Right ventricle myocardium inferior (tissue), 1 donor: ENCODE measurements at places on chromosomes 5 and 9.

DNA sequence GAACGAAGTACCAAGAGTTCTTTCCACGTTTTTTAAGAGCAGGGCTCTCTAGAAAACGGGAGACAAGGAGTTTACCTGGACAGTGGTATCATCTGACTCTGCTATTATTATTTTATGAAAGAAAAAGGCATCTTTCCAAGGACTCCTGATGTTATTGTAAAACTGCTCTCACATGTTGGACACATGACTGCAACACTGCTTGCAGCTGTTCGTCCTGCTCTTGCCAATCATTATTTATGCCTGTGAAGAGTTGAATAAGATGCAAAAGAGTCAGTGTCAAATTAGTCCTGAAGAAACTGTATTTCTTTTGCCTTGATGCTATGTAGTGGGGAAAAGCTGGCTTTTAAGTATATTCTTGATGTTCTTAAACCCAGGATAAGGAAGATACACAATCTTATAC, 284.5 kb upstream of the PTGER4 start:
- DNase-seq = no peak

DNA sequence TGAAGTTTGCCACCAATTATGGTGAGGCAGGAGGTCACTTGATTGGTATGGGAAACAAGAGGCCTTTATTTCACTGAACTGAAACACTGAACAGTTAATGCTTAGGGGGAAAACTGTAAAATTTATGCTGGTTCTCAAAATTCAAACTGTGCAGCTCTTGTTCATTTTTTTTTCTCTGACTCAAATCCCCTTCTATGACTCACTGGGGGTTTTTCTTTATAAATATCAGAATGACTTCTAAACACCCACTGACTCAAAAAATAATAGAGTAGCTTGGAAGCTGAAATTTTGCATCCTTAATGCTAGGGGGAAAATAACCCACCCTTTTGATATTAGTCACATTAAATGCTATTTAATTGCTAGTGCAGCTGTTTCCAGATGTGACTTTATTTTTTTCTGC, 24.1 kb upstream of the OTP start:
- no peak for DNase-seq

GRCh38 chr9:137672907-137673791, 54.3 kb downstream of the EHMT1 start:
- DNase-seq = no peak

DNA sequence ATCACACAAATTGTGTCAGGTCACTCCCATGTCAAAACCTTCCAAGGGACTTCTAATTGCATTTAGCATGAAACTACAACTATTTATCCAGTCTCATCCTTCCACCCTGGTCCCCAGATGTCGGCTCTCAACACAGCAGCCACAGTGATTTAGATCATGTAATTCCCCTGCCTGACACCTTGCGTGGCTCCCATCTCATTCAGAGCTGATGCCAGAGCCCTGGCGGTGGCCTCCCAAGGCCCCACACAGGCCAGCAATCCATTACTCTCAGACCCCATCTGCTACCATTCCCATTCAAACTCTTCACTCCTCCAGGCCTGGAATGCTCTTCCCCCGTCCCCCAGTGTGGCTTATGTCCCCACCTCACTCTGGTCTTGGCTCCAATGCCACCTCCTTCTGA, 2.4 kb downstream of the SLC35D2 start:
- no peak for DNase-seq

DNA sequence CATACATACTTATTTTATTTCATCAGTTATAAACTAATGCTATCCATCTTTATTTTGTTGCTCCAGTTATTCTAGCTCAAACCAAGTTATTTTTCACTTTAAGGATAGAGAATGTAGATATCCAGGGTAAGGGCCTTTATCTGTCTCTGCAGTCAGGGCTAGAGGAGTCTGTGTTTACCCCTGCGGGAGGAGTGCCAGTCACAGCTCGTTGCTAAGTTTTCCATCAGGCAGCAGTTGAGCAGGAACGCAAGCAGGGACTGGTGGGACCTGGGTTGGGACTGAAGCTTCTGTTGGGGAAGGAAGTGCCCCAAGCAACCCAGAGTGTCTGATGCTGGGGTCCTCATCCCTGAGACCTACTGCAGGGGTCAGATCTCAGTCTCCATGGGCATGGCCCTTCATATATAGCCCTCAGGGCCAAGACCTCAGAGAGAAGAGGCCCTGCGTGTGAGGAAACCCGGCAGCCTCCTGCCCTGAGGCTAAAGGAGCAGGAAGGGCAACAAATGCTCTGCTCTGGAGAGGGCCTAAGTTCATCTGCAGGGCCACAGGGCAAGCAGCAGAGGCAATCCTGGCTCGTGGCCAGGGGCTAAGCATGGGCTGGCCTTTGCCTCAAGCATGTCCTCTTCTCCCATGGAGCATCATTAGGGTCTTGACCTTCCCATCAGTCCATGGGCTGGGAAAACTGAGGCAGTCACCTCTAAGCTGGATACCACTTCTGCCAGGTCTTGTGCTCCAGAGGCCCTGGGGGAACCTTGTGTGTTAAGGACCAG, 6.6 kb downstream of the SLC22A4 start:
- no peak for DNase-seq

DNA sequence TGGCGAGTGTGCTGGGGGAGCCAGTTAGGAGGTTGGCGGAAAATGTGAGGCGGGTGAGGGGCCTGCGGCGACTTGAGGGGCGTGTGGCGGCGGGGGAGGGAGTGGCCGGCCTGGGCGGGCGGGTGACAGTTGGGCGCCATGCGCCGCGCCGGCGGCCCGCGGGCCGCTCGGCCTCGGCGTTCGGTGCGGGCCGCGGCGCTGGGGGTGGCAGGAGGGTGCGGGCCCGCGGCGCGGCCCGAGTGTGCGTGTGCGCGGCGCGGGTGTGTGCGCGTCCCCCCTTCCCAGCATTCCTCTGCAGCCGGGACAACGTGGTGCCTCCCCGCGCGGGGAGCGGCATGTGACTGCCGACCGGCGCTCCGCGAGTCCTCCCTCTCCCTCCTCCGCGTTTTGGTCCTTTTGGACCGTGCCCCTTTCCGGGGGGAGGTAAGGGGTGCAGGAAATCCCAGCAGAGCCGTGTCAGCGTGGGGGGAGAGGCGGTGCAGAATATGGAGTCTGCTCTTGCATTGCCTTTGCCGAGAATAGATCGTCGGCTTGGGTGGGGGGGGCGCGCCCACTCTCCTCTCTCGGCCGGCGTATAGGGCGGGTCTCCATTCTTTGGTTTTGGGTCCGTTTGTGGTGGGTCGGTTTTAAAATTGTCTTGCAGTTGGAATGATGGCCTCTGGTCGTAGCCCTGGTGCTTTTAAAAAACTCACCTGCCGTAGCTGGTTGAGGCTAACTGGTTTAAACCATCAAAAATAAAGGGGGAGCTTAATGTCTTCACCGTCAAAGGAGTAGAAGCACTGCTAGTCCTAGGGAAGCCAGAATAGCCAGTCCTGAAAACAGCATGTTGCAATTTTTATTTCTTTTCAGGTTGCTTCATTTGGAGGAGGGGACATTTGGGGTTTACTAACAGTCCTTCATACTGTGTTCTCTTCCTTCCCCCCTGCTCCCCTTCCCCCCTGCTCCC, 2.0 kb downstream of the LARP1 start:
- peak; percentile 74 for DNase-seq

- DNase-seq = no peak
These were observed 11.3 kb upstream of the ANKH start for GRCh38 chr5:14882658-14883580.

DNA sequence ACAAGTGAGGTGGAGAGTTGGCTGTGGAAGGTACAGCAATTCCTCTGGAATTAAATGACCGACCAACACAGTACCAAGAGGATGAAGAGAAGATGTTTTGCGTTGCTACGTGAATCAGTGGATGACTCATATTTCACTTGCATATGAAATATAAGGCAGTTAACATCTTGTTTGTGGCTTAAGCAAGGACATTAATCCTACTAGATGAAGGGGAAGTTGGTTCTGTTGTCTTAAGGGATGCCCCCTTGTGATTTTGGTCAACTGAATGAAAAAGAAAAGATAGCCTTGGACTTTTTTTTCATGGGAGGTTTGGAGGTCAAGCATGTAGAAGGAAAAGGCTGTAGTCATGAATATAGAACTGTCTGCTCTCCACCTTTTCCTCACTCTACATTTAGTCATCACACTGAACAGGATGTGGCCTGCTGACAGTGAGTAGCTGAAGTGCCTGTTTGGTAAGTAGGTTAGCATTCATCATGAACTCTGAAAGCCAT, 33.9 kb downstream of the VLDLR start:
- no peak for DNase-seq

GRCh38 chr9:134052941-134053340, 14.9 kb downstream of the BRD3 start:
- DNase-seq = peak; percentile 37

- DNase-seq = no peak
These were observed 58.4 kb upstream of the SH3GL2 start for GRCh38 chr9:17520268-17521064.

- DNase-seq = no peak
These were observed 143.8 kb upstream of the DHFR start for GRCh38 chr5:80798633-80799032.

DNA sequence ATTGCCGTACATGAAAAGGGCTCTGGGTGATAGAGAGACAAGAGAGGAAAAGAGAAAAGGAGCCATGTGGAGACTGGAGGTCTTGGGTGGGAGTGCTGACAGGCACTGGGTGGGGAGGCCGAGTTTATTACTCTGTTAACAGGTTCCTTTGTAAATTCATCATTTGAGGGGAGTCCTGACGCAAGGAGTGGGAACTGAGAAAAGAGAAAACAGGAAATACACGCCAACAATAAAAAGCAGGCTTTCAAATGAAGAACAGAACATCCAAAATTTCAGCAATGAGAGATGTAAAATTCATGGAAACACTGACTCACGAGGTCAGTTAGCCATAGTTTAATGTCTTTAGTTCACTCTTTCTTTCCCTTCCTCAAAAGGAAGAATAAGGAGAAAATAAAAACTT, 342.8 kb downstream of the TMEM167A start:
- no peak for DNase-seq

DNA sequence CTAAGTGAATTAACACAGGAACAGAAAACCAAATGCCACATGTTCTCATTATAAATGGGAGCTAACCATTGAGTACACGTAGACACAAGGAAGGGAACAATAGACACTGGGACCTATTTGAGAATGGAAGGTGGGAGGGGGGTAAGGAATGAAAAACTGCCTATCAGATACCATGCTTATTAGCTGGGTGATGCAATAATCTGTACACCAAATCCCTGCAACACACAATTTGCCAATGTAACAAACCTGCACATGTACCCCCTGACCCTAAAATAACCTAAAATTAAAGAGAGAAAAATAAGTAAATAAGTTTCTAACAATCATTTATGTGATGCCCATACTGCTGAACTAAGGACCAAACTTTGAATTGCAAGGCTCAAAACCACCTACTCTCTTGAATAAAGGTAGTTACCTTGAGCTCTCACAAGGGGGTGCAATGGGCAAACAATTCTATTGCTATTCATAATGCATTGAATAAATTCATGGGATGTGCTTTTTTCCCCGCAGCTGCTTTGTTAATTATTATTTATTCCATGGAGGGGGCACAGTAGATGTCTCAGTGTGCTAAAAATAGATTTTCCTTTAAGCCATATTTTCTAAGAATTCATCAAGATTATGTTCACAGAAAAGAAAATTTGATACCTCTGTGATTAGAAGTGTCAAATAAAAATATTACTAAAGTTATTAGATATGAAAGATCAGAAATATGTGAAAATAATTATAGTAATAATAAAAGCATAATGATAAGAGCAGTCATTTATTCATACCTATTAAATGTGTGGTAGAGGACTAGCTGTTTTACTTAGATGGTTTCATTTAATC, 76.2 kb upstream of the PTPN3 start:
- DNase-seq = no peak

GRCh38 chr5:150778517-150779396, at the start of gene SMIM3:
Gene SMIM3, plus strand, starts transcription at chr5:150778757. Its CDS starts 16,684 bp downstream, at chr5:150795441.
- peak; percentile 93 for DNase-seq

DNA sequence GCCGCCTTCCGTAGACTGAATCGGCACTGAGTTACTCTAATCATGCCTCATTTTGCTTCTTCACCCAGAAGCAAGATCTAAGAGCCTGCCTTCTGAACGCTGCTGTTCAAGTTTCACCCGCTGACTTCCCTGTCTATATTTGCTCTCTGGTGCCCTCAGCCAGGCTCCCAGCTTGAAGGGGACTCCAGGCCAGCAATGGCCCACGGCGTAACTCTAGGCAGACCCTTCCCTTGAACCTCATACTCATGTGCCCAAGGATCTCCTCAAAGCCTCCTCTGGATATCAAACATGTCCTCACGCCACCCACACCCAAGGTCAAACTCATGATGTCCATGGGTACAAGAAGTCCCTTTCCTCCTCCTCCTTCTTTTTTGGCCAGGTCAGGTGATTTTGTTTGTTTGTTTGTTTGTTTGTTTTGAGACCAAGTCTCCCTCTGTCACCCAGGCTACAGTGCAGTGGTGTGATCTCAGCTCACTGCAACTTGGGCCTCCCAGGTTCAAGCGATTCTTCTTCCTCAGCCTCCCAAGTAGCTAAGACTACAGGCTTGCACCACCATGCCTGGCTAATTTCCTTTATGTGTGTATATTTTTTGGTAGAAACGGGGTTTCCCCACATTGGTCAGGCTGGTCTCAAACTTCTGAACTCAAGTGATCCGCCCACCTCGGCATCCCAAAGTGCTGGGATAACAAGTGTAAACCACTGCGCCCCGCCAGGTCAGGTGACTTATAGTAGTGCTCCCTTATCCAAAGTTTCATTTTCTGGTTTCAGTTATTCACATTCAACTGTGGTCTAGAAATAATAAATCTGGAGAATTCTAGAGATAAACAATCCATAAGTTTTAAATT, 239.0 kb downstream of the SYK start:
- DNase-seq = no peak

DNA sequence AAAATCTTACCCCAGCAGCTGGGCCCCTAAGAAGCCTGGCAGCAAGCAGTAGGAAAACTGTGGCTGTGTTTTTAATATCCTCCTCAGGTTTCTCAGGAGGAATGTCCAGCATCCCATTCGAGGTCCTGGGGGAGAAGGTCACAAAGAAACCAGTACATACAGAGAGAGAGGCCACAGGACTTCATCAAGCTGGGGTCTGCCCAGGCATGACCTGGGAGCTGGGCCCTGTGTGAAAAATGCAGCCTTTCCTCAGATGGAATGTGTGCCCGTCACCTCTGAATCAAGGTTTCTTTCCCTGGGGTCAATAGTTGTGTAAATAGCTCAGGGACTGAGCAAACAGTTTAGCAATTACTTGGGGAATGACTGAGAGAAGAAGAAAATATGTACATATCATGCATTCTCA, 33.9 kb upstream of the RAD23B start:
- no peak for DNase-seq

DNA sequence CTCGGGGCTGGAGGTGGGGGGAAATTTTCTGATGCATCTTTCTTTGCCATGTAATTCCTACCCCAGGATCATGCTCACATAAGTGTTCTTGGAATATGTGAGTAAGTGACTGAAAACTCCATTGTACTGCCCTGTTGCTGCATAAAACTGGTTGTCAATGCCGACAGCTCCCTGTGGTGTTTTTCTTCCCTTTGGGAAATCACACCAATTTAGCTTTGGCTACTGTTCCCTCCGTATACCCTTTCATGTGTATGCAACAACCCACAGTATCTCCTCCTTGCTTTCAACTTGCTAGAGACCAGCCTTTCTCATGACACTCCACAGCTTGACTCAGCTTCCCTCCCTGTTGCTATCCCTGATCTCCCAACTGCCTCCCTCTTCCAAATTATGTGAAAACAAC, 240.6 kb downstream of the TRIM32 start:
- no peak for DNase-seq

- no peak for DNase-seq
These were observed 327.2 kb downstream of the DEPDC1B start for GRCh38 chr5:60372786-60373185.

GRCh38 chr9:135088348-135088978, 995 bp downstream of the OLFM1 start:
- peak; percentile 62 for DNase-seq

- DNase-seq = no peak
These were observed 98.4 kb downstream of the LIX1 start for GRCh38 chr5:97044052-97044451.
